ENCODE measurements at places on chromosomes 4 and X.

GRCh38 chrX:41036668-41037326 lies 48.4 kb upstream of the USP9X start:
- DNase-seq, result no peak

- no peak for DNase-seq
These were observed 74.7 kb downstream of the REPS2 start for GRCh38 chrX:17020851-17021821.

- DNase-seq, result no peak
These were observed 19.6 kb upstream of the CHM start for GRCh38 chrX:86066998-86067397.

DNA sequence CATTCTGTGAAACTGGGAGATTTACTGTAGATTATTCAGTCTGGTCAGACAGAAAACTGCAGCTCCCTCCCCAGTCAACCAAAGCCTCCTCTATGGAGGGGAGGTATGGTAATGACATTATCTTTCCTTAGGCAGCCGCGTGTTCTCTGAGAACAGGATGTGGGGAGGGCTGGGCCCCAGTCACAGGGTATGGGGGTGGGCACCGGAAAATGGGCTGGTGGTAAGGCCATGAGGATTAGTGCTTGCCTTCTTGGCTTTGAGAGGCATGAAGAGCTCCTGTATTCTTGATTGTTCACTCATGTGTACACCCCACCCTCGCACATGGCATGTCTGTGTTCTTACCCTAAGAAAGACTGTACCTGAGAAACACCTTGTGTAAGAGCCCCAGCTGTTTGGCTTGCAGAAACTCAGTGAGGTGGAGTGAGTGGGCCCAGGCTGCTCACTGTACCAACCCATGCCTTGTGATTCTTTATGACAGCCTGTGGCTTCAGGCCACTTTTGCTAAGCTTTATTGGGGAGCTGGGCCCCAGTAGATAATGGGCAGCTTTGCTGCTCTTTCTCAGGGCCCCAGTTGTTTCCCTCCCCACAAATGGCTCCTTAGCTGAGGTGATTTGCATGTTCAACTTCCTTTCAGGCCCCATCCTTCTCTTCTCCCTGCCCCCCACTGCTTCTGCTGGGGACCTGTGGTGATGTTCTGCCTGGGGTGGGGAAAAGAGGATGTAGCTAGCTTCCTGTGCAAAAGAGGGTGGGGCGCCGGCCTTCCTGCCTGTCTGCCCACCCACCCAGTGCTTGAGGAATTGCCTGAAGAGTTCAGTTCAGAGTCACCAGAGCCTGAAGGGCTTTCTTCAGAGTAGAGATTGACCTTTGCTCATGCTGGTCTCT lies 30.7 kb downstream of the MSN start:
- peak; percentile 49 for DNase-seq

- DNase-seq, result no peak
These were observed 479.2 kb downstream of the GBA3 start for GRCh38 chr4:23171976-23172375.

DNA sequence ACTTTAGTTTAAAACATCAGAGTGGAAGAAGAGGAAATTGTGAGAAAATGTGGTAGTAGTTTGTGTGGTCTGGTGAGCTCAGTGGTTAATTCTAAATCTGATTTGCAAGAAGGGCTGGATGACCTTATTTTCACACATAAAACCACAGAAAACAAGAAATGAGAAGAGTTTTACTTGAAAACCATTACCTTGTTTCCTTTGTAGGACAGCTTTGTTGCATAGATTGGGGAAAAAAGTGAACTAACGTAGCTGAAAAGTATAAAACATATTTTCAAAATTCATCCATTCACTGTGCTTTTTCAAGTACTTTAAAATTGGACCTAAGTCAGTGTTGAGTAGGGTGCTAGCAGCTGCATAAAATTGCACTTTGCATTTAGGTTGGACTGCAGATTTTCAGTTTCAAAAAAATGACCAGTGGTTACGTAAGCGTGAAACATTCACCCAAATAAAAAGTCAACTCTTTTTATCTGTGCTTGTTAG lies 211.3 kb downstream of the ARHGAP10 start:
- DNase-seq, result no peak

DNA sequence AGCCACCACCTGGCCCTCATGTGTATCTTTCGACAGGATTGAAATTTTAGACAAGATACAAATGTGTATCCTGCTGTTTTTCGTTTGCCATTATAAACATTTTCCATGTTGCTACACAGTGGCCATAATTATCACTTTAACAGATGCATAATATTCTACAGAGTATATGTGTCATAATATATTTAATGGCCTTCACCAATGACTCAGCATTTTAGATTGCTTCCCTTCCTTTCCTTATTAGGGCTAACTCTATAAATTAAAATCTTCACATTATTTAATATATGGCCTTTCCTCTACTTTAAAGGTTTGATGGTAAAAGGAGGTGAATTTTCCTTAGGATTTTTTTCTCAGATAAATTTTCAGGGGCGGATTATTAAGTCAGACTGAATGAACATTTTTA lies 97.4 kb downstream of the HS6ST2 start:
- DNase-seq, result no peak

DNA sequence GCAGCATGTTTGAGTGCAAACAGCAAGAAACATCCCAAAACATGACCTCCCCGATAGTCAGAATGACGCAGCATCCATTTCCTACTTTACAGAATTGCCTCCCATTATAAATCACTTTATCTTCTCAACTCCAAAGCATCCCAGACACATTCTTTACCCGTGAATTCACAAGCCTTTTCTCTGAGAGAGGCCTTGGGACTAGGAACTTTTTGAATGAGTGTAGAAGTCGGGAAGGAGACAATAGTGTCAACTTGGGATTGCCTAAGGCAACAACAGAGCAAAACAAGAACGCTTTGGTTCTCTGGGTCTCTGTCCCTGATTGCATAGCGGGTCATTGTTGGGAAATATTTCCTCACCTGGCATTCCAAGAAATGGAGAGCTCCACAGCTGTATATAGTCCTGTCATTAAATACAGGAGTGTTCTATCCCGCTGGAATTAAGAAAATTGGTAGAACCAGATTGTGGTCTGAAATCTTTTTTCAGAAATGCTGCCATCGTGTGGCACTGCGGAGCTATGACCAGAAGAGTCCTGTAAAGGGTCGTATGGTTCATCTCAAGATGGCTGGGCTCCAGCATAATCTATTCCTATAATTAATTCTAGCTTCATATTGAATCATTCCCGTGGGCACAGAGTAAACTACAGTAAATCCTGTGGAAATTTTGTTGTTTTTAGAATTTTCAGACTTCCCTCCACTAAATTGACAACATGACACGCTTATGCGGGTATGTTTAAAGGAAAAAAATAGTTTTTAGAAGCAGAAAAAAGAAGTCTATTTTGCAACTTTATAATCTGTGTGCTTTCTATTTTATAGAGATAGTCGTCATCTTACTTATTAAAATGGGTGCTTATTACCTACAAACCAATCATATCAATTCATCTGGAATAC lies 2.0 kb upstream of the SPP1 start:
- DNase-seq, result peak; percentile 13

DNA sequence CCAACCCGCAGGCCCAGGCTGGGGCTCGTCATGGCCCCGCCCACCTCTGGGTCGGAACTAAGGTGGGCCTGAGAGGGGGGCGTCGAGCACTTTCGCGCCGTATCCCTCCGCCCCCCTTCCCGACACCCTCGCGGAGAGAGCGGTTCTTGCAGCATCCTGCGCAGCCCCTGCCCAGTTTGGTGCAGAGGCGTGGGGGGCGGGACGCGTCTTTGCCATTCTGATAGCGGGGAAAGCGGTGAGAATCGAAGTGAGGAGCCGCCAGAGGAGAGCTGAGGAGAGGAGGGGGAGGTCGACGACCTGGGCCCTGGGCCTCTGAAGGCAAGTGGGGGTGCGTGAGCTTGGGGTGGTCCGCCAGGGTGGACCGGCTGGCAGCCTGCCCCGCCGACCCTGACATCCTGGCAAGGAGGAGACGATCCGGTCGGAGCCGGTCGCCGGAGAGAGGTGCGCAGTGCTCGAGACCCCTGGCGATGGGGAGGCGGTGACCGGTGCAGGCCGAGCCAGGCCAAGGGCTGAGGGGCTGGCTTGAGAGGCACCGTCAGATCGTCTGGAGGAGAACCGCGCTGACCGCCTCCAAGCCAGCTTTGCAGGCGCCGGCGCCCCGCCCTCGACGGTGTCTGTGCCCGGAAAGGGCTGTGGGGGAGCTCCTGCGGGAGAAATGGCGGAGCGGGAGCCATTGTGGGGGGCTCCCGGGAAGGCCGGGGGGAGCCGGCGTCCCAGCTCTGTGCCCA lies 25.5 kb downstream of the GPRASP3 start:
- peak; percentile 6 for DNase-seq

DNA sequence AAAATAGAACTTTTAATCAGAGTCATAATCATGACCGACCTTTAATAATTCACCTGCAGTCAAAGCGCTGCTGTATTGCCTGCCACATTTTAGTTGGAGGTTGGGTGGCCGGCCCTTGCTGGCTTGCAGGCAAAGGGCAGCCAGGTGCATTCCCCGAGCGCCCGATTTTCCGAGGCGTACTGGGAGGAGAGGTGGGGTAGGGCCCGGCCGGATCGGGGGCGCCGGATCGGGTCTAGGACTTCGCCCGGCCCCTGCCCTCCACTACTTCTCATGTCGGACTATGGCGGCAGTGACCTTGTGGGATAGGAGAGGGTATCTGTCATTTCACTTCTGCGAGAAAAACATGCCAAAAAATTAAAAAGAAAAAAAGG lies 2.5 kb upstream of the RS1 start:
- DNase-seq, result peak; percentile 5

DNA sequence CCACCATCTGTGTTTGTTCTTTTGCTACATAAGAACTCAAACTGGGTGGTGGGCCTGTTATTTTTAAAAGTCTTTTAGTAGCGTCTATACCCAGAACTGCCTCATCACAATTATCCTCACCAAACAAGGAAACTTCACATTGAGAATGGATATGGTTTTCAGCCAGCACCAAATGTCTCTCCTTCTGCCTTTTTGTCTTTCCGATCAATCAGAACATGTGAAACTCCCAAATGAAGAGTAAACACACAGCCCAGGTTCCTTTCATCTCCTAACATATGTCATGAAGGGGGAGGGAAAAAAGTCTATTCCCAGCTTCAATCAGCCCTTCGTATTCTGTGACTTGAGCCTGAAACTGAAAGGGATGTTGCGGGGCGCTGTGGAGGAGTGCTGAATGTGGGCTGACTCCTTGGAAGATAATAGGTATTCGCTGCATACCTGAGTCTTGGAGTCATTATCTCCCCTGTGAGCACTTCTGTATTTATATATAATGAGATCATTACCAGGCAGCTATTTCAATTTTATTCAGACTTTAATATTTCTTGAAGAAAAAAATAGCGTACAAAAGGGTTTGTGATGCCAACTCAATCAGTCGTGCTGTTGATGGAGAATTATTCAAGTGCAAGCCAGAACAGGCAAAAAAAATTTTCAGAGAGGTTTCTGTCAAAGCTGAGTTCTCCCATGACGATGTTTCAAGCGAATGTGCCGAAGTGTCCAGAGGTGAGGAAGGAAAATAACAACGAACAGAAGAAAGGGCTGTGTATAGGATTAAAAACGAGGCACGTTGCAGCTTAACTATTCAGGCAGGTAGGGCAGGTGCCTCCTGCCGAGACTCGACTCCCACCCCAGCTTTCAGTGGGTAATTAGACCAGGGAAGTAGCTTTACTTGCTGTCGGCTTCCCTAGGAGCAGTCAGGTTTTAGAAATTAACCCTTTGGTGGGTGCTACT lies 163.9 kb upstream of the NOCT start:
- no peak for DNase-seq

DNA sequence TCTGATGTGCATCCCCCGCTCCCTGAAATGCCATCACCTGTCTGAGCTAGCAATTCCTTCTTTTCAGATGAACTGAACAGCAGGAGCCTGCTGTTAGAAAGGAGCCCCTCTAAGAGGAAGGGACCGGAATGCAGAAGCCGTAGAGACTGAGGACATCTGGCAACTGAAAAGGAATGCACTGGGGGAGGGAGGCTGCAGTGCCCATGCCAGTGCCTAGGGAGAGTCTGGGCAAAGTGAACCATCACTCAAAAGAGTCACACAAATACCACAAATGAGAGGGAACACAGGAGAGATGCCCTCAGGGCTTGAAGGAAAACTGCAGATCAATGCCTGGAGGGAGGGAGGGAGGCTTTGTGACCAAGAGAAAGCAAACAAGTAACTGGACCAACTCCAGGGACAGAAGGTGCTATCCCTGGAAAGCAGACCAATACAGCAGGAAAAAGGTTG lies 93.9 kb upstream of the CBR4 start:
- DNase-seq, result no peak

DNA sequence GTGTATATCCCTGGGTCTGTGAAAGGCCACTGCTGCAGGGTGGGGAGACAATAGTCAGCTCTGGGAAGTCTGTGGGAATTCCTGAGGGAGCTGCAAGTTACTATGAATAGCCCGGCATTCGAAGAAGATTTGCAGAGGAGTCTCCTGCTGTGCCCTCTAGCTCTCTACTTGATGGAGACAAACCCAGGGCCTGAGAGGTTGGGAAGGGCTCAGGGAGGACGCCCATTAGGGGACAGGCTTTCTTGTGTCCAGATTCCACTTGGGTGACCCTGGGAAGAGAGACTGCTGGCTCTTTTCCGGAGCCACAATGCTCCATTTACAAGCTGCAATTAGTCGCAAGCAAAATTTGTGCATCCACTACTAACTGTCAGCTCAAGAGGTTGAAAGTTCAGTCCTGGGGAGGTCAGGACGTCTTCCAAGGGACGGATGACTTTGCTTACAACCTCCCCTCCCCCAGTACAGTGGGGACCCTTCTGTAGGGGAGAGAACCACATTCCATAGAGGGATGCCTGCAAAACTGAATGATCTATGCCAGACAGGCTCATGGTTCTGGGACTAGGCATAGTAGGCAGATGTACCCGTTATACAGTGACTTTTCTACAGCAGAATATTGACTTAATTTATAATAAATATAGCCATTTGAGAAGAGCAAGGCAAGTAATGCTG lies 48.2 kb upstream of the PHOX2B start:
- DNase-seq, result no peak

GRCh38 chr4:120964596-120964995 lies 42.1 kb upstream of the PRDM5 start:
- DNase-seq, result no peak

GRCh38 chr4:911871-912490 lies 20.1 kb downstream of the GAK start:
- no peak for DNase-seq

DNA sequence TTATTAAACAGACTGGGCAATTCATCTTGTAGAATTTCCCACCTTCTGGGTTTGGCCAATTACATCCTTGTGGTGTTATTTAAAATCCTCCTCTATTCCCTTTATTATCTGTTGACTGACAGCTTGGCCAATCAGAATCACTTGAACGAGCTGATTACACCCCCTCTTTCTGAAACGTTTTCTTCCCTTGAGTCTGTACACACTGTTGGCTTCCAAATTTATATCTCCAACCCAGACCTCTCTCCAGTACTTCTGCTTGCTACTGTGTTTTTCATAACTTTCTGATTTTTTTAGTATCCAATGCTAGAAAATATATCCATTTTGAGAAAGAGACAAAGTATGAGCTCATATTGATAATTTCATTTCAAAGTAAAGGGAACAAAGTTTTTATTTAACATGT lies 14.8 kb downstream of the CD38 start:
- no peak for DNase-seq

All from stimulated activated CD4-positive, alpha-beta T cell treated with anti-CD3 and anti-CD28 coated beads, Interleukin-12 subunit alpha, Interleukin-12 subunit beta, amount 100 ng/mL, for 4 hours (primary cell).